A549 treated with GW870086 at 1 μM for 4 hours (cell line): ENCODE measurements at places on chromosomes 7 and 10. TPM values are rescaled to one million over a fixed set of nuclear protein-coding genes. Genes with fewer than 3 reads are reported as not detected.

KLHDC10 gene
- 9.4 to 15.9 TPM (median 13.7 TPM) in 5 replicates for total RNA-seq

RBM20 gene
- total RNA-seq = 2.6 to 3.4 TPM (median 2.7 TPM) in 5 replicates

GRB10 gene
- 57.9 to 72.5 TPM (median 67.0 TPM) in 5 replicates for total RNA-seq

RGR gene
- not detected in 5 replicates for total RNA-seq

FOXI2 gene
- not detected in 5 replicates for total RNA-seq

OR2A12 gene
- total RNA-seq = not detected in 5 replicates

OR2A1 gene
- total RNA-seq = not detected in 5 replicates

OR6B1 gene
- not detected in 5 replicates for total RNA-seq

AUTS2 gene
- total RNA-seq = 2.6 to 5.2 TPM (median 3.3 TPM) in 5 replicates

AOAH gene
- total RNA-seq = not detected in 5 replicates

SRGN gene
- total RNA-seq = 92.1 to 132 TPM (median 99.4 TPM) in 5 replicates

ACTA2 gene
- 17.2 to 20.5 TPM (median 18.5 TPM) in 5 replicates for total RNA-seq

TAS2R5 gene
- total RNA-seq = 0.37 to 0.51 TPM (median 0.41 TPM) in 5 replicates

SLC16A12 gene
- total RNA-seq = 0.19 to 0.78 TPM (median 0.32 TPM) in 5 replicates

IDI2 gene
- total RNA-seq = not detected in 5 replicates

HOXA9 gene
- total RNA-seq = 0.49 to 0.99 TPM (median 0.70 TPM) in 5 replicates

GJD4 gene
- 0.08 TPM in 2 of 5 replicates, not detected in the others for total RNA-seq

UTF1 gene
- total RNA-seq = 0.12 TPM in 1 of 5 replicates, not detected in the others

NCAPG2 gene
- 30.9 to 41.6 TPM (median 37.8 TPM) in 5 replicates for total RNA-seq

RNF32 gene
- 1.2 to 2.0 TPM (median 1.6 TPM) in 5 replicates for total RNA-seq

TFEC gene
- total RNA-seq = not detected in 5 replicates

LRRD1 gene
- not detected in 5 replicates for total RNA-seq

FXYD4 gene
- total RNA-seq = not detected in 5 replicates

CYP26C1 gene
- total RNA-seq = not detected in 5 replicates

MPP7 gene
- total RNA-seq = 0.10 to 0.21 TPM (median 0.11 TPM) in 4 of 5 replicates, not detected in the other

RBP3 gene
- total RNA-seq = not detected in 5 replicates

NODAL gene
- not detected in 5 replicates for total RNA-seq

TUBB8 gene
- total RNA-seq = 0.10 to 0.12 TPM in 2 of 5 replicates, not detected in the others

AKR1D1 gene
- 0.18 to 0.23 TPM in 2 of 5 replicates, not detected in the others for total RNA-seq

CNPY1 gene
- total RNA-seq = not detected in 5 replicates

C10orf95 gene
- total RNA-seq = 0.13 to 0.16 TPM (median 0.14 TPM) in 3 of 5 replicates, not detected in the others

ANLN gene
- total RNA-seq = 56.3 to 80.4 TPM (median 71.0 TPM) in 5 replicates

CRPPA gene
- 0.36 to 0.85 TPM (median 0.59 TPM) in 5 replicates for total RNA-seq

MYH16 gene
- total RNA-seq = 0.32 to 0.70 TPM (median 0.39 TPM) in 5 replicates

PTPRE gene
- total RNA-seq = 3.3 to 6.2 TPM (median 5.7 TPM) in 5 replicates

TYW1 gene
- total RNA-seq = 14.2 to 15.7 TPM (median 14.6 TPM) in 5 replicates

GHRHR gene
- not detected in 5 replicates for total RNA-seq

GNAT3 gene
- total RNA-seq = not detected in 5 replicates

BLNK gene
- not detected in 5 replicates for total RNA-seq

SPDYE11 gene
- total RNA-seq = not detected in 5 replicates

LDB3 gene
- total RNA-seq = 0.03 to 0.07 TPM (median 0.04 TPM) in 4 of 5 replicates, not detected in the other

NPSR1 gene
- total RNA-seq = not detected in 5 replicates

CLDN4 gene
- total RNA-seq = 5.5 to 7.7 TPM (median 7.4 TPM) in 5 replicates

ZNF853 gene
- total RNA-seq = 1.7 to 2.9 TPM (median 2.5 TPM) in 5 replicates

FAM25G gene
- 1.3 to 2.7 TPM in 2 of 5 replicates, not detected in the others for total RNA-seq

MUC12 gene
- total RNA-seq = 14.8 to 23.2 TPM (median 20.8 TPM) in 5 replicates

PIP gene
- total RNA-seq = 0.27 to 0.30 TPM in 2 of 5 replicates, not detected in the others

FRMD4A gene
- 3.3 to 5.5 TPM (median 3.8 TPM) in 5 replicates for total RNA-seq

LIPJ gene
- not detected in 5 replicates for total RNA-seq

AKR1C8 gene
- 0.14 to 0.31 TPM (median 0.17 TPM) in 4 of 5 replicates, not detected in the other for total RNA-seq

PANK1 gene
- 4.6 to 6.4 TPM (median 5.8 TPM) in 5 replicates for total RNA-seq

PDLIM1 gene
- 221 to 244 TPM (median 231 TPM) in 5 replicates for total RNA-seq

C7orf33 gene
- not detected in 5 replicates for total RNA-seq

NRG3 gene
- not detected in 5 replicates for total RNA-seq

PTF1A gene
- not detected in 5 replicates for total RNA-seq

LRRC18 gene
- total RNA-seq = not detected in 5 replicates

MYL10 gene
- total RNA-seq = not detected in 5 replicates

SLC26A5 gene
- not detected in 5 replicates for total RNA-seq

DNAH11 gene
- 0.14 to 0.77 TPM (median 0.24 TPM) in 5 replicates for total RNA-seq
